Cortex of kidney (tissue), 1 donor: ENCODE measurements at places on chromosomes 2 and 18.

DNA sequence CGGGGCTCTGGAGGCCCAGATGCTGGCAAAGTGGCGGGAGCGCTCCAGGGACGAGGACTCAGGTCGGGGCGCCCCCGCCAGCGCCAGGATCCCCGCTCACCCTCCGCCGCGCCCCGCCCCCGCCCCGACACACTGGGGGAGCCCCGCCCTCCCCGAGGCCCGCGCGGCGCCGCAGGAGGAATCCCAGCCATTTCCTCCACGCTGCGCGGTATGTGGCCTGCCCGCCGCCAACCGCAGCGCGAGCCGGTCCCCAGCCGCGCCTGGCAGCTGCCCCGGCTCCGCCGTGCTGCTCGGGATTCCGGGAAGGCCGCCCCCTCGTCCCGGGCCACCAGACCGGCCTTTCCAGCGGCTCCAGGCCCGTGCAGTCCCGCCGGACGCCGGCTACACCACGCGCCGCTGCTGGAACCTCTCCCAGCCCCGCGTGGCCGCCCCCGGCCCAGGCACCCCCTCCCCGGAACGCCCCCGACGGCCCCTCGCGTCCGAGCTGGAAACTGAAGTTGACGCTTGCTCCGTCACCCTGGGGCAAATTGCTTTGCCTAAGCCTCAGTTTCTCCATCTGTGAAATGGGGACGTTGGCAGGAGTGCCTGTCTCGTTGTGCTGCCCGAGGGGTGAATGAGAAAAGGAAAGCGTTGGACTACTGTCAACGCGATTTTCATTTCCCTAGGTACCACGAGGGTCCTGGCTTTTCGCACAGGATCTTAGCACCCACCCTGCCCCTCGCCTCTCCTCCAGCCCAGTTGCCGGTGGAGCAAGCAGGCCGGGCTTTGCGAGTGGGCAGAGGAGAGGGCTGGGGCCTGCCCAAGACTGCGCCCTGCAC is 53.6 kb downstream of the PKDCC start:
- DNase-seq: no peak

- no peak for DNase-seq
Measured at GRCh38 chr2:163493359-163494298, 242.2 kb downstream of the FIGN start.

GRCh38 chr2:7011356-7012083 is 94.3 kb downstream of the RNF144A start:
- DNase-seq: no peak

- no peak for DNase-seq
Measured at GRCh38 chr2:231332872-231333500, 62.5 kb upstream of the B3GNT7 start.

- DNase-seq: no peak
Measured at GRCh38 chr2:23423873-23424680, 39.1 kb downstream of the KLHL29 start.

DNA sequence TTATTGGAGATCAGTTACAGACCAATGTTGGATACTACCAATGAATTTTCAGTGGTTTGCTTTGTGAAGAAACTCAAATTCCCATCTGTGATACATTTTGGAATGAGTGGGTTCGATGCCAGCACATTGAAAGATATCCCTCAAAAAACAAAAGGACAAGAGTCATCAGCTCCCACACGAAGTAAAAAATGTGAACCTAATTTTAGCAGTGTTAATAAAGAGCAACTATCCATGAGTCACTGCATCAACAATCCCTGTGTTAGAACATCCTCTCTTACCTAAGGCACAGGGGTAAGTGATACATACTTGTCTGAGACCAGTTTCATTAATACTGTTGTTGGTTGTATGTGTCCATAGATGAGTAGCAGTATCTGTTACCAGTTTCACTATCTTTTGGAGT is 551.8 kb upstream of the SOX11 start:
- DNase-seq: no peak

DNA sequence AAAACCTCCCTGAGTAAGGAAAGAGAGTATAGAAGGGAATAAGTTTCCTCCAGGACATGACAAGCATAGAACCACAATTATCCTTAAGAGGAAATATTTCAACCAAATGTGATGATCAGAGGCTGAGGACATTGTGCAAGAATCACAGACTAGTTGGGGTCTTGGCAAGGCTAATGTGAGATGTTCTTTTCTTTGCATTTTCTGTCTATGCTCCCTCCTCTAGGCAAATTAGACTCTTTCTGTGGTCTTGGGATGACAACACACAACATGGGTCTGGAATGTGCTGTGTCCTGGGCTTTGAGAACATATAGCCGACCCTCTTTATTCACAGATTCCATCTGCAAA is 32.0 kb upstream of the IL1RL1 start:
- no peak for DNase-seq

DNA sequence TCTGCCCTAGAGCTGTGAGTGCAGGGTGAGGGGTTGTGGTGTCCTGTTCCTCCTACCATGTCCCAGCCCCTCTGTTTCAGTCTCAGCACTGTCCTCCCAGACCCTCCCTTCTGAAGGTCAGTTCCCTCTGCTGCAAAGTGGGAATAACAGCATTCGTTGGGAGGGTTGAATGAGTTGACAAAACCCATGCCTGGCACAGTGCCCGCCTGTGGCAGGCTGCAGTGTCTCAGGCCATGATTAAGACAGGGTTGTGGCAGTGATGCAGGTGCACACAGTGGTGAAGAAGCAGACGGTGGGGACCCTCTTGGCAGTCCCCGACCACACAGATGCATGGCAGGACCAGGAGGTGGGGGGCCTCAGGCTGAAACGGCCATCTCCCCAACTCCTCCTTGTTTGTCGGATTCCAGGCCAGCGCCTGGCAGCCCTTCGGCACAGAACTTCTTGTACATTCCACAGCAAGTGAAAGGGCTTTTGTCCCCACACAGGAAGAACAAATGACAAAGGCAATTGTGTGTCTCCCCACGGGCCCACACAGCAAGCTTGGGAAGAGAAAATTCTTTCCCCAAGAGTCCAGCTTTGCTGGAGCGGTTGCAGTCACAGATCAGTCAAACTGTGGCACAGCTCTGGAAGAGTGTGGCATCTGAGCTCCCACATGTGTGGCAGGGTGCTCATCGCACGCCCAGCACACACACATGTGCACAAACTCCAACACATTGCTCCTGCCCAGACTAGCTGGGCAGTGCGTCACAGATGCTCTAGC is 92.0 kb upstream of the MSH2 start:
- DNase-seq: no peak

DNA sequence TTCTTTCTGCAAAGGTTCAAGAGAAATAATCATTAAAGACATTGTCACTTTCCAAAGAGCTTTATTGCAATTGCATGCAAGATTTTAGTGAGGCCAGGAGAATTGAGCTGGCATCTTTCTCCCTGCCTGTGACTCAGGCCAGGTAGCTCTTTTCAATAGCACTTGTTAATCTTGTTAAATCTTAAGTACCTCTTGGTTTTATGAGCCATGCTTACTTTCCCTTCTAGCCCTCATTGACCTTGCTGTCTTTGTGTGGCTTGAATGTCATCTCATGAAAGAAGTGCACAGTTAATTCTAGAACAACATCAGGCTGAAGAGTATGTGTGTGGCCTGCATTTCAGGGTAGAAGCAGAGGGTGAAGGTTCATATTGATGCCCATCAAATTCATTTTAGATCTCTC is 14.8 kb upstream of the LGALSL start:
- DNase-seq: no peak

GRCh38 chr2:191145769-191146471 is 4.9 kb downstream of the STAT4 start:
- DNase-seq: no peak

DNA sequence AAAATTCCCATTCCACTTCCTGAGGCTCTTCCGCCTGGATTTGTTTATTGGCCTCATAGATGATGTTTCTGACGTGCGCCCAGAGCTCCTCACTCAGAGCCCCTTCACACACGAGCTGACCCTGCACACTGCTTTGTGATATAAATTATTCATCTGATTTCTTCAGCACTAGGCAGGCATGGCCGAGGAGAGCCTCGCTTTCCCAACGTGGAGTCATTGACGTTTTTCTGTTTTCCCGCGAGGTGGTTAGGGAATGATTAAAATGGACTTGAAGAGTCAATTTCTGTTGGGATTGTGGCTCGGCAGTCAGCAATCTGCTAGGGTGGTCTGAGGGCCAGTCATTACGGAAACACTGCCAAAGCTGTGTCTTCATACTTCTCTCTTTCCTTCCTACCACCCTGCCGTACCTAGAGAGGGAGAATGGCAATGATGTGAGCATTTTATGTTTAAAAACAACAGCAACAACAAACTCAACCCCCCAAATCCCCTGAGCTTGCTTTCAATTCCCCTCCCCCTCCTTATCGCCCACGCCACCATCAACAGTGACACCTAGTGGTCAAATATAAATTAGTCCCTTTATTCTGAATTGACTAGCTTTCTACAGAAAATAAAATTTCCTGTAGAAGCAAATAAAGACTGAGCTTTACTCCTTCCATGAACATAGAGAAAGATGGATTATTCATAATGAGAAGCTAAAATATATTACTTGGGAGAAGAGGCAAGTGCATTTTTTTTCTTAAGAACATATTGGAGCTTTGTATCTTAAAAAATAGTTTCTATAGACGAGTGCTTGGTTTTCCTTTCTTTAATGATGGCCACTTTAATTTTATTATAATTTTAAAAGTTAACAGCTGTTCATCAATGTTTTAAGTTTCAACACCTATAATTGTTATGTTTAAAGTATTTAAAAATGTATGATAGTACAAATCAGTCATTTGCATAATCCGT is 285.1 kb downstream of the MTX2 start:
- DNase-seq: no peak

DNA sequence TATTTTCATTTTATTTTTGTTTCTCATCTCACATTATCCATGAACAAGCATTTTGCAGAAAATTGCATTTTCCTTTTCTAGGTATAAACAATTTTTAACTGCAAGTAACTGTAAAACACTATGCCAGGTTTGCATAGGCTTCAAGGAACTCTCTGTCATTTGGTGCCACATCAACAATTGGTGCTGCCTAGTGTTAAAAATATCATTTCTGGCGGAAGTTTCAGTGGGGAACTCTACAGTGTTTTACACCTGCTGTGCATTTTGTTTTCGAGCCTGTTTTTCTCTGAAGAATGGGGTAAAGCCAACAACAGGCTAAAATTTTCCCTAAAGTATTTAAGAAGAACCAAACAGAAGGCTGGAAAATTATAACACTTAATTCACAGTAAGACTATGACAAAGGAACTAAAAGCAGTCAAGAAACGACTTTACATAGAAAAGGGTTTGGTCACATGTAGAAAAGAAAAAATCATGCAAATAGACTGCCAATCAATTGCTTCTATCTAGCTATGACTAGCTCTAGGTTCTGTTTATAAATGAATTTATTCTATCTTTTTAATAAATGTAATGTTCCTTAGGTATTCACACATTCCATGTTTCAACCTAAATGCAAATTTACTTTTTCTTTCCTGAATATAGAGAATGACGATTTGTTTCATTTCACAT is 21.4 kb upstream of the FRZB start:
- no peak for DNase-seq

- DNase-seq: no peak
Measured at GRCh38 chr2:65228263-65228750, 676 bp downstream of the ACTR2 start.

DNA sequence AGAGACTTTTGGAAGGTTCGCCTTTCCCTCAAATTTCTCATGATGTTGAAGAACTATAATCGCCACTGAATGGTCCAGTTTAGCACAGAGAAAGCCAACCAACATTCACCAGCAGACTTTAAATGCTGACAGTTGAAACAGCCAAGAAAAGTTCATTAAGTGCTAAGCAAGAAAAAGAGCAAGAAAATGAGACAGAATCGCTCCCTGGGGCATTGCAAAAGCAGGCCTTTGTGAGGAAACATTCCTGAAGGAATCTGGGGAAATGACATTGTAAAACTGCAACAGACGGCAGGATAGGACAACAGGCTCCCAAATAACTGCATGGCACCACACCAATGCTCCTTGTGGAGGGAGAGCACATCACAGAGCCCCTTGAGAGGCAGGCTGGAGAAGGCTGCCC is 269.3 kb upstream of the ID2 start:
- DNase-seq: no peak

DNA sequence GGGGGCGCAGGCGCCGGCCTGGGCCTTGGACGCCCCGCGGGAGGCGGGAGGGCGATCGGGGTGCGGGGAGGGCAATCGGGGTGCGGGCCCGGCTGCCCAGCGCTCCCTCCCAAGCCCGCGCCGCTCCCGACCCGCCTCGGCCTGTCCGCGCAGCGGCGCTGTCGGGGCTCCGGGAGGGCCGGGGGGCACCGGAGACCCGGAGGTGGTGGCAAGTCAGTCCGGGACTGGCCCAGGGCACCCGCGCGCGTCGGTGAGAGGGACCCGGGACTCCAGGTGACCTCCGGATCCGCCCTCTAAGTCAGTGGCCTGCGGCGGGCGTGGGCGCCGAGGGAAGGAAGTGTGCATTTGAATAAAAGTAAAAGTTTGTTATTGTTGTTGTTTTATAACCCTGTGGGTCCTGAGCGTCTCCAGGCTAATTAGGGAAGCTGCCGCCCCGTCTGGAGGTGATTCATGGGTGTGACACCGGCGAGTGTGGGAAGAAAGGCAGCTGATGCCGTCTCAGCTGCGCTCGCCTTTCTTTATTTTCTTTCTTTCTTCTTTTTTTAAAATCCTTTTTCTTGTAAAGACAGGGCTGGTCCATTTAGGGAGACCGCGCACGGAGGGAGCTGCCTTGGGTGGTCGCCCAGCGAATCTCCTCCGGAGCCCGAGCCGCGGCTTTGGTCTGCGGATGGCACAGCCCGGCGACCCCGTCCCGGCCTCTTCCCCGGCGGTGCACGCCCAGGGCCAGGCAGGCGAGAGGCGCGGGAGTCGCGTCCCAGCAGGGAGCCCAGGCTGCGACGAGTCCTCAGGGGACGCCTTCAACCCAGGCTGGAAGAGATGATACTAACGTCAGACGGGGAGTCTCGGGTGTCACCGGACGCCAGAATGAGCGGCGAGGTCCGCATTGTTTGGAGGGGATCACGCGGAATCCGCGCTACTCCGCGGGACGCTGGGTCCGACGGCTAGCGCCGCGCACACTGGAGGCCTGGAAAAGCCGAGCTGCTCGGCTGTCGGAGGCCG is 627 bp upstream of the CRACDL start:
- no peak for DNase-seq

- no peak for DNase-seq
Measured at GRCh38 chr2:217934321-217935131, 68.3 kb downstream of the TNS1 start.

DNA sequence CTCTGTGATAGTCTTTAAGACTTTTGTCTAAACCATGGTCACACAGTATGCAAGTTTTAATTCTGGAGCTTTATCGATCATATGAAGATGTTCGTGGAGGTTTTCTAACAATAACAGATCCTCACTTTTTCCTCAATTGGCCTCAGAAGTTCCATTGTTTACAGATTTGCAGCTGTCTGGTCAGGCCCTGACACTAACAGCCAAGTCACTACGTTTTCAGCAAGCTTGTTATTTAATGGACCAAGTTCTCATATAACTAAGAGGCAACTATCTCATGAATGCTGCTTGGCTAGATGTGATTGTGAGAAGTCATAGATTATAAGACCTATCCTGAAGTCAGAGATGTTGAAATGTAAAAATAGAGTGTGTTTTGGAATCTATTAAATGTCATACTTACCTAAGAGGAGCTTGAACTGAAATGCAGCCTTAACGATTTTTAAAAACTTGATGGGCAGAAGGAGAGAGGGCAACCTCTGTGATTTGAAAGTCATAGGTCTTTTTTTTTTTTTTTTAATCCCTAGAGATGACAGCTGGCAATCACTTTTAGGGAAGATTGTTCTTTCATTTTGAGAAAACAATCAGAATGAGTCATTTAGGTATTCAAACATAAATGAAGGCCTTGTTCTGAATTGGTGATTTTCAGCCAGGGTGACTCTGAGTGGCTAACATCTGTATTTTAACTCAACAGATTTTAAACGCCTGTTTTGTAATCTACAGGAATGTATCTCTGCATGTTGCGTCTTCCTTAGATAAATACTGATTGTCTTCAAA is 48.4 kb upstream of the NEMP2 start:
- DNase-seq: no peak
